Activated CD8-positive, alpha-beta T cell treated with anti-CD3 and anti-CD28 coated beads, Interleukin-2, amount 10 ng/mL, durations not matched to agents 7 days and 5 days (primary cell): ENCODE measurements at places on chromosomes 1 and 21. TPM values are rescaled to one million over a fixed set of nuclear protein-coding genes. Genes with fewer than 3 reads are reported as not detected.

GRCh38 chr1:57167997-57168396, 202.2 kb upstream of the C8B start:
- DNase-seq, result no peak

DNA sequence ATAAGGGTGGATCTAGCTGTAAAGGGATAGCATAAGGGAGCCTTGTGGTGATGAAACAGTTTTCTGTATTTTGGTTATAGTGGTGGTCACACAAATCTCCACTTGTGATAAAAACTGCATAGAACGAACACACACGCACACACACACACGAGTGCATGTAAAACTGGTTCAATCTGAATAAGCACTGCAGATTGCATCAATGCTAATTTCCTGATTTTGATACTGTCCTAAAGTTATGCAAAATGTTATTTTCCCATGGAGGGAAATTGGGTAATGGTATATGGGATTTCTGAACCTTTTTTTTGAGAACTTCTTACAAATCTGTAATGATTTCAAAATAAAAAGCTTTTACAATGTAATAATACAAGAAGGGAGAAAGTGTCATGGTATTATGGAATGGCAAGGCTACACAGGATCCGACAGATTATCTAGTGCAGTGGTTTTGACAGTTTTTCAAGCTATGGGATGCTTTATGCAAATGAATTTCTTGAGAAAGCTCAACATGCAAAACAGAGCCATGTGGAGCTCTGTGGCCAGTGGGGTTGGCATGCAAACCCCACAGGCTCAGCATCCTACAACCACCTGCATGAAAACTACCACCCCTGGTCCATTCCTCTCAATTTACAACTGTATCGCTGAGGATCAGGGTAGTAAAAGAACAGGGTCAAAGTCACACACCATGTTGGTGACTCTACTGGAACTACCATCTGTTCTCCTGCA, 18.8 kb downstream of the SLC41A1 start:
- no peak for DNase-seq

GRCh38 chr21:27292783-27293182, 325.9 kb upstream of the ADAMTS5 start:
- no peak for DNase-seq

DNA sequence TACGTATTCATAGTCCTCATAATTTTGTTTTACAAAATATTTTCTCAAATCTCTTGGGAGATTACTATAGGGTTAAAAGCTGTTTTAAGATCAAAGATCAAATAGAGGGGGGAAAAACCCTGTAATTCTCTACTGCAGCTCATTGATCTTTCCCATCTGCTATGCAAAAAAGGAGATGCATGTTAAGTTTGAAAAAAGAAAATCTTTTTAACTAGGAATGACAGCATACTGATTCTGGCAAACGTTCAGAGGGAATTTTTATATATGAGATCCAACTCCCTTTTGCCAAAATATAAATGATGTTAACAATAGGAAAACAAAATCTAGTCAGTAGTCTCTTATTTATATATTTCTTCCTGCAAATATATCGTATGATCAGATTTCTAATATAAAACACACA, 69.1 kb downstream of the SMYD3 start:
- DNase-seq, result no peak

FMN2 gene
- not detected for total RNA-seq

DNA sequence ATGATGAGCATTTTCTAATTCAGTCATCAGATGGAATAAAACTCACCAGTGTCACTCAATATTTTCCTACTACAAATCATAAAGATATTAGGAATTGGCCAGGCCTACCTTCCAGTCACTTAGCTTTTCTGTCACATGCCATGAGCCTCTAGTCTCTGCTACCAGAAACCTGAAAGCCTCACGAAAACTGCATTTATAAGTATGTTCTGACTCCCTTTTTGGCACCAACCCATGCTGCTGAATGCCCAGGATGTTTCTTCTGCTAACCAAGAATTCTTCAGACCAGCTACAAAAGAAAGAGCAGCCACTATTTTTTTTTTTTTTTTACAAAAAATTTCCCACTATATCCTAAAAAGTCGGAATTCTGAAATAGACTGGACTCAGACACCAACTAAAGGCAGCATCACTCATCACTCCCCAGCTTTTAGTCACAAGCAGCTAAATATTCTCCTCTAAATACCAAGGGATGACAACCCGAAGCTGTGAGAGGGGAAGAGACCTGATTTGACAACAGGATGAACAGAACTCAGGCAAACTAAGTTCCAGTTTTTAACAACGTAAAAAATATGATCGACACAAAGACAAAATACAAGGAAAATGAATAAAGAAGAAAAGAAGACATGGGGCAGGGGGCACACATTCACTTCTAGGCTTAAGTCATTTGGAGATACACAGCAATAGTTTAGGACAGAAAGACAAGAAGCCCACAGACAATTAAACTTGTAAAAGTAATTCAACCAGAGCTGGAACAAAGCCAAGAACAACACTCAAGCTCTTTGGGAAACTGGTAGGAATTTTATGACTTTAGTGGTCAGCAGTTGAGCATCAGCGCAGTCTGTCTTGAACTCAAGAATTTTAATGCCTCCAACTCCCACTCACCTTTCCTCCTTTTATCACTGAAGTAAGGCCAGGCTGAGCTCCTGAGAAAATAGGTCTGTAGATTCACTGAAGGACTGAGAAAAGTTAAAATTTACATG, 1.7 kb downstream of the DCAF8 start:
- DNase-seq, result no peak

- DNase-seq, result no peak
These were observed 17.4 kb downstream of the ZNF326 start for GRCh38 chr1:90012300-90012699.

- no peak for DNase-seq
These were observed 54.1 kb downstream of the B3GALT5 start for GRCh38 chr21:39666681-39667315.

GRCh38 chr1:166007176-166007575, 159.6 kb downstream of the FAM78B start:
- DNase-seq, result no peak

MRPL55 gene
- total RNA-seq, result 60.7 TPM

DNA sequence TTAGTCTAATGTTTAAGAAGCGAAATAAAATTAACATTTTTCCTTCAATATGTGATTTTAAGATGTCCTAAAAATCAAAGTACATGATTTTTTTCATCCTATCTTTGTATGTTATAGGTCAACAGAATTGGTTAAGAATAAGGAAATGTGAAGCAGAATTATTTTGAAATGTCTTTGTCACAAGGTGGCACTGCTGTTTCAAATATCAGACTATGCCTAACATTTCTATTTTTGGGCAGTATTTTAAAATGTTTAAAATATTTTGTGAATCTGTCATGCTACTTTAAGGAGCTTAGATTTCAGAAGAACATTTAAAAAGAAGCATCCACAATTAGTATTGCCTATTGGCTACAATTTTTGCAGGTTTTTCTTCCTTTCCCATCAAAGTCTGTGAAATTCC, 38.7 kb downstream of the AMY1C start:
- no peak for DNase-seq

CRYBG2 gene
- 8.7 TPM for total RNA-seq

OR10K1 gene
- not detected for total RNA-seq

DNA sequence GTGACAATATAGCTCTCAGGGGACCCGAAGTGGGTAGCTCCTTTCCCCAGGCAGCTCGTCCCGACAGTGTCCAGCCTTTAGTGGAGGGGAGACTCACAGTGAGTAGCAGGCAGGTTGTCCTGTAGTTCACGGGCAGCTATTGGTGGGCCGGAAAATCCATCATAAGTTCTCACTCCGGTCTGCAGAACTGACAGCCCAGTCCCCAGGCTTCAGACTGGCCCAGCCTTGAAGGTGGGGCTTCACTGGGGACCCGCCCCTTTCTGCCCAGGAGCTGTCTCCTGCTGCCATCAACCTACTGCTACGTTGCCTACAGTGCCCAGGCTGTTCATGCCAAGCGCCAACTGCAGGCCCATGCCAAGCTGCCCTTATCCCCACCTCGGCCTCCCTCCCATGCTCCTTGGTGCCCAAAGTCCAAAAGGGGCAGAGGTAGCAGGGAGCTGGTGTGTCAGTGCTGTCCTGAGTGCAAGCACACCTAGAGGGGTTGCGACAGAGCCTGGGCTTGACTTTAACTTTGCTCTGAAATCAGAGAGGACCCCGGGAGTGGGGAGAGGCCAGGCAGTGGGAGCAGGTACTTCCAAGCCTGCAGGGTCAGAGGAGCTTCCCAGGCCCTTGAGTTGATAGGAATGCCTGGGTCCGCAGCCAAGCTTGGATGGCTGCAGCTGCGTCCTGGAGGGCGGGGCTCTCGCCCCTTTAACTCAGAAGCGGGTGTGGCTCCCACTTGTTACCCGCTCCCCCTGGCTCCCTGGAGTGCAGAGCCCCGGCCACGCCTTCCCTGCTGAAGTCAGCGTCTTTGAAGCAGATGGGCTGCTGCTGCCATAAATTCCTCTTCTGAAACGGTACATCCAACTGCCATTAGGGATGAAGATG, 1144.3 kb upstream of the NCAM2 start:
- no peak for DNase-seq

DNA sequence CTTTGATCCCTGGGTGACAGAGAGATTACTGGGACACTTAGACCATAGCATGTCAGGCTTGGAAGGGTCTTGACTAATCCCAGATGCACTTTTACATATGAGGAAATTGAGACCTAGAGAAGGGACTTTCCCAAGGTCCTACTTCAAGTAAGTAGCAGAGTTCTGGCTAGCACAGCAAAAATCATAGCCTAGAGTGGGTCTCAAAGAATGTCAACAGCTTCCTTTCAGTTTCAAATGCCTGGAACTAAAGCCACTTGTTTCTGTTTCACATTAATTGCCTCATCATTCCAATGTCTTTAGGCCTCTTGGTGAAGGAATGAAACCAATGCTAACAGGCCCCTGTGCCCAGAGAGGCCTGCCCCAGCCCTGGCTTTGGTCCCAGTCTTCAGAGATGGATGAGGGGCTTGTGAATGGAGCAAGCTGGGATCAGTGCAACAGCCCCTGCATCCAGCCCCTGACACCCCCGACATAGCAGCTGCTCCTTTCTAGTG, 26.6 kb downstream of the ATF3 start:
- no peak for DNase-seq

- DNase-seq, result no peak
These were observed 39.5 kb upstream of the SGIP1 start for GRCh38 chr1:66494482-66494881.

SLFNL1 gene
- 0.29 TPM for total RNA-seq

- no peak for DNase-seq
These were observed 24.7 kb downstream of the RNF2 start for GRCh38 chr1:185070051-185070450.

DNA sequence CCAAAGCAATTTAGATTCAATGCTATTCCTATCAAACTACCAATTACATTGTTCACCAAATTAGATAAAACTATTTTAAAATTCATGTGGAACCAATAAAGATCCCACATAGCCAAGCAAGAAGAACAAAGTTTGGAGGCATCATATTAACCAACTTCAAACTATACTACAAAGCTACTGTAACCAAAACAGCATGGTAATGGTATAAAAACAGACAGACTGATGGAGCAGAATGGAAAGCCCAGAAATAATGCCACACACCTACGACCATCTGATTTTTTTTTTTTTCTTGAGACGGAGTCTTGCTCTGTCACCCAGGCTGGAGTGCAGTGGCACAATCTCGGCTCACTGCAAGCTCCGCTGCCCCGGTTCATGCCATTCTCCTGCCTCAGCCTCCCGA, 7.1 kb downstream of the ZNF124 start:
- no peak for DNase-seq

CHML gene
- total RNA-seq, result 18.7 TPM

GRCh38 chr1:41648230-41648629, 163.7 kb upstream of the EDN2 start:
- no peak for DNase-seq

DNA sequence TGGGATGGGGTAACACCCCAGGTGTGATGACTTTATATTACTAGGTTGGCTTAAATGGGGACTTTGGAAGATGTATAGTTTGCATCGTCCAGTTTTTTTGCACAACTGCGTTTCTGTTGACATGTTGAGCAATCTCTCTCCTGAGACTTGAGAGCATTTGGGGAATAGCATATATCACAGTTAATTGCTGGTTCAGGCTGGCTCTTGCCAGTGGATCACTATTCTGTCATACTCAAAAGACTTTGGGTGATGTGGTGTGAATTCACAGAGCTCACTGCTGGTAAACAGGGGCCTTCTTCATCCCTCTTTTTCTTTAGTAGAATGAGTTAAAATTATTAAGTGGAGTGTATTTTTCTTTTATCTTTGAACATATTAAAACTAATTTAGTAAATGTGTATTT, 44.3 kb downstream of the LHX9 start:
- DNase-seq, result no peak

CEP170 gene
- total RNA-seq, result 24.3 TPM

GRCh38 chr1:15937146-15937545, 38.8 kb downstream of the ZBTB17 start:
- no peak for DNase-seq

- no peak for DNase-seq
These were observed 16.6 kb downstream of the SAMD11 start for GRCh38 chr1:940107-941014.

DNA sequence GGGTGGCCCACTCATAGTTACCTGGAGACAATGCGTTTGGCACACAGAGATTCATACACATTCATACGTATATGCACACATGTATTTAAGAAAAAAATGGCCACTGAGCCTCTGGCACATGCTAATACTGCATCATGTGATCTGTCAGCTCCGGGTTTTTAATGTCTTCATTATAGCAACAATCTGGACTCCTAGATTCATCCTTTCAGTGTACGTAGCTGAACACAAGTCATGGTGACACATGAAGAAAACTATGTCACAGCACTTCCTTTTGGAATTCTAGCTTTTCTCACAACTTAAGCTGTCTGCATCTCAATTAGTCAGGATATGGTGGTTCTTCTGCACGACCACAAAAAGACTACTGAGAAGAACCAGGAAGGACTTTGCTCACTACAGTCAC, 24.7 kb downstream of the HSF2BP start:
- DNase-seq, result no peak

KIF26B gene
- total RNA-seq, result 0.03 TPM

IL12RB2 gene
- 19.6 TPM for total RNA-seq

DNA sequence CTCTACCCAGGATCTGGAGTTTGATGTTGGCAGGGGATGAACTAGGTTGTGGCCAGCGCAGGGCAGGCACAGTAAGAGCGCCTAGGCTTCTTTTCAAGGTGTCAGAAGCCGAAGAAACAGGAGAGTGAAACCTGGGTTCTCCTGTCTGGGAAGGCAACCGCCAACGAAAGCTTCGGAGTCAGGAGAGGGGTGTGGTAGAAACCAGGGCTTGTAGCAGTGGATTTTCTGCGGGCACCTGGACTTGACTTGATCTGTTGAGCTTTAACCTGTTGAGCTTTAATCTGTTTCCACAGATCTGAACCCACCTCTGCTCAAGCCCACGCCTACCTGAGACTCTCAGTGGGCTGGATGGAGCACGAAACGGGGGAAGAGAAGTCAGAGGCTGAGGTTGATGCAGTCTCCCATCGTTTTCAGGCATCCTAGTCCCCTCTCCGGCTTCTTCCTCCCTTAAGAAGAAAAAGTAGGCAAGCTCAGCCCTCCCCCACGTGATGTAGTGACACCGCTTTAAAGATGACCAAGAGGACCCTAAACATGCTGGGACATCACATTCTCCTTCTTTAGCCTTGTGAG, 9.3 kb downstream of the HLX start:
- DNase-seq, result no peak

NBPF26 gene
- 23.7 TPM for total RNA-seq

DNA sequence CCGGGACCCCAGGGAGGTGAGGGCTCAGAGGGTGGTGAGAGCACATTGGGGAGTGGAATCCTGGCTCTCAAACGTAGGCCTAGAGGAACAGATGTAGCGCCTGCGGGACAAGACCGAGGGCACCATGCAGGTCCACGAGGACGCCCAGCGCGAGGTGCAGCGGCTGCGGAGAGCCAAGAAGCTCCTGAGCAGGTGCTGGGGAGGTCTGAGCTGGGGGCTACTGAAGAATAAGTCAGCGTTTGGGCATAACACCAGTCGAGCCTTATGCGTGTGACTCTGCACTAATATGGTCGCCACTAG, 2.6 kb upstream of the NBPF3 start:
- DNase-seq, result no peak
